ENCODE measurements at places on chromosomes 13 and 19.

DNA sequence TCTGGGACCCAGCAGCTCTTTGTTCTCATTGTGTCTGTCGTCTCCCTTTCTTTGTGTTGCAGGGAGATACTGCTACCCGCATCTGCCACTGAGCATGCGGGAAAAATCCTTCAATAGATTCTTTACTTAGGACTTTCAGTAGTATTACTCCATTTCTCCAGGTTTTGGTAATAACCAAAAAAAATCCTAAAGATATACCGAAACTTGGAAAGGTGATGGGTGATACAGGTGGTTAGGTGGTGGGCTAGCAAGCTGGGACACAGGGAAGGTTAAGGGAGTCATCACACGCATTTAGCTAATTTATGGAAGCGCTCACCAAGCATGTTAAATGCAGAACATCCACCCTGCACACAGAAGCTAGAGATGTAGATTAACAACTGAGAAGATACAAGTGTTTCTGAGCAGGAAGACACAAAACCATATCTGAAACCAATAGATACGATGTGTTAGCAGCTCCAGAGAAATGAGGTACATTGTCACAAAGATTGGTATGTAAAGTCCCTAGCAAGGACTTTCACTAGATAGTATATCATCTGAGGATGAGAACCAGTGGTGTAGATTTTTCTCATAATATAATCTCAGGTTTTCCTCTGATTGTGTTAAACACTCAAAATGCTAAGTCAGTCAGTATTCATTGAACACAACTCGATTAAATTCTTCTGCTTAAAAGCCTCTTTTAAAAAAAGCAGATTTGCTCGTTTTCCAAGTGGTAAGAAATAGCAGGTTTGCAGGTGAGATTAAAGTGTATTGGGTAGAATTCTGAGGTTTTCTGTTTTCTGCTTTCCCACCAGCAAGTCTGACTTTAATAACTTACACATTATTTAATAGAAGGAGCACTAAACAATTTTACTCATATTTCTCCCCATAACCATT, 1.2 kb upstream of the SLAIN1 start:
- DNase-seq: no peak

DNA sequence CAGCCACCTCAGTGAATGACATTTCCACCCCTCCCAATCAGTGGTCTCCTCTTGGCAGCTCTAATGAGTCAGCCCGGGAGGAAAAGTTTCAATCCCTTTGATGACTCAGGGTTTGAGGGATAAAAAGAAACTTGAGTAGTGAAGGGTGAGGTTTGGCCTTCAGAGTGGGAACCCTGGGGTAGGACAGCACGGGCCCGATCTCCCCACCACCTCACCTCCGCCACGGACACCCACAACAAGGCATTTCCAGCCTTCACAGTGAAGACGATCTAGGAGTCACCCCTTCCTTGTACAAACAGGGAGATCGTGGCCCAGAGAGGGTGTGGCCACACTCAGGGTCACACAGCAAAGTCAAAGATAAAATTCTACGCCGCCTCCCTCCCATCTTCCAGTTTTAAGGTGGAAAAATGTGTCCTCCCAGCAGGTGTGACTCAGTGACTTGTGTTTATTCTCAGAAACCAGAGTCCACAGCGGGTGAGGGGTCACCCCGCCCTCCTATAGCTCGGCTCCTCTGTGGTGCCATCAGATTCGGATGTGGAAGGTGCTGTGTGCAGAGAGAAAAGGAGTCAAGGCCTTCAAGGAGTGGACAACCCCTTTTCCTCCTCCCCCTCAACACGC, 12.3 kb downstream of the CIB3 start:
- DNase-seq: no peak

DNA sequence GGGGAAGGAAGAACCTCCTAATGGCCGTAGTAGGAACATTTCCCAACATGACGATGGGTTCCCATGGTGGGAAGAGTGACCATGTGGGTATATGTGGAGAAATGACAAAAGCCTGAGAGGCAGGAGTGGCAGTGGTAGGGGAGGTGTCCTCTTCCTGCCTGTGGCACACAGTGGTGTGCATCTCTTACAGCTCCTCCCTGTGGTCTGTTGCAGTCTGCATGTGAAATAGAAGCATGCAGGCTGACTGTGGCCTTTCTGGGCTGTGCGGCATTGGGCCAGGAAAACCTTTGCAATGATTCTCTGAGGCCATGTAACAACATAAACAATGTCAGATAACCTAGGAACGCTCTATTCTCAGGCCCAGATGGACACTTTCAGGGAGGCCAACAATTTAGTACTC, 84.0 kb downstream of the LACC1 start:
- no peak for DNase-seq

DNA sequence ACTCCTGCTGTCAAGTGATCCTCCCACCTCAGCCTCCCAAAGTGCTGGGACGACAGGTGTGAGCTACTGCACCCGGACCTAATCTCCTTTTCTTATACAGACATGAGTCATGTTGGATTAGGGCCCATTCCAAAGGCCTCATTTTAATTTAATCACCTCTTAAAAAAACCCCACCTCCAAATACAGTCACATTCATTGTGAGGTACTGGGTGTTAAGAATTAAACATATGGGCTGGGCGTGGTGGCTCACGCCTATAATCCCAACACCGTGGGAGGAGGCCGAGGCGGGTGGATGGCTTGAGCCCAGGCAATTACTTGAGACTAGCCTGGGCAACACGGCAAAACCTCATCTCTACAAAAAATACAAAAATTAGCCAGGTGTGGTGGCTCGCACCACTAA, 46.6 kb downstream of the PIN1 start:
- DNase-seq: no peak

DNA sequence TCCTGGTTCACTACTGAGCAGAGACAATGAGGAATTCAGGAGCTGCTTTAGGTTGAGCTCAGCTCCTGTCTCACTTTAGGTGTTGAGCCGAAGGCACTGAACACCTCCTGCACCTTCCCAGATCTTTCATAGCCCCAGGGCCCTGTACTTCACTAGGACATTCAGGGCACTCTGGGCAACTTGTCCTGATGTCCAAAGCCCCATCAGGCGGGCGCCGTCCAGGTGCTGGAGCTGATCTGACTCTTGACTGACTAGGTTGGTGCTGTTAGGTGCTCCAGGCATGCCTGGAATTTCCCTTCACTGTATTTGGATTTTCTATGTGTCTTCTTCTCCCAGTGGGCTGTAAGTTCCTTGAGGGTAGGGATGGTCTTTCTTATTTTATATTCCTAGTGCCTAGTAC, 48.4 kb upstream of the CNMD start:
- no peak for DNase-seq

GRCh38 chr19:40888191-40888590, 6.2 kb upstream of the CYP2A7 start:
- no peak for DNase-seq

GRCh38 chr19:13977803-13978202, 25.5 kb downstream of the DCAF15 start:
- no peak for DNase-seq

- DNase-seq: no peak
These were observed 1017.6 kb downstream of the PCDH9 start for GRCh38 chr13:66212511-66212910.

GRCh38 chr13:28819735-28820098, 422 bp upstream of the MTUS2 start:
- DNase-seq: no peak

DNA sequence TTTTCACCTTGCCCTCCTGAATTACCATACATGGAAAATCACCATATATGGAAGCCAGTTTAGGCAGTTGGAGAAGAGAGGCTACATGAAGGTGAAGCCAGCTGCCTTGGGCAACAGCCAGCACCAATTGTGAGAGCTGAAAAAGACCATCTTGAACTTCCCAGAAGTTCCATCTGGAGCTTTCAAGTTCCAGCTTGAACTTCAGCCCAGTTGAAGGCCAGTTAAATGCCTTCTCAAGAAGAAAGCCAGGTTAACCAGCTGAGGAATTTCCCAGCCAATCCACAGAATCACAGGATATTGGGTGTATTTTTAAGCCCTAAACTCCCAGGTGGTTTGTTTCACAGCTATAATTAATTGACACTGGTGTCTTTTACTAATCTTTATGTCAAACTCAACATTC, 713.6 kb upstream of the MIR17HG start:
- DNase-seq: no peak

GRCh38 chr19:2453431-2454025, 3.2 kb downstream of the LMNB2 start:
- DNase-seq: no peak

DNA sequence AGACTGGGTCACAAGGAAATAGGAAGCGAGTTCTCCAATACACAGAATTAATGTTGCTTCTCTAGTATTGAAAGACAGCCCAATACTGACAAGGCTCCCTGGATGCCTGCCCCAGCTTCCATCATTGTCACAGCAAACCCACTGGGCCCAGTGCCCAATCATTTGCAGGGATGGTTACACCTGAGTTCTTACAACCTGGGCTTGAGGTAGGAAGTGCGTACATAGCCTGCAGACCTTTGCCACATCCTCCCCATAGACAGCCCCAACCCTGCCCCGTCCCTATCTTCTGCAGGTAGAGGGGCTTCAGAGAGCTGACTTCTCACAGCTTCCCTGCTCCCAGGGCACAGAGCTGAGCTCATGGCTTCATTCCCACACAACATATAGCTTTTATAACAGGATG, 108.1 kb upstream of the UBL3 start:
- DNase-seq: no peak

- DNase-seq: no peak
These were observed 107.5 kb downstream of the PCCA start for GRCh38 chr13:100196375-100196774.

- DNase-seq: no peak
These were observed 22.7 kb upstream of the MAB21L1 start for GRCh38 chr13:35499196-35499662.

- DNase-seq: no peak
These were observed 150.6 kb upstream of the TSC22D1 start for GRCh38 chr13:44726778-44727177.

- no peak for DNase-seq
These were observed 13.9 kb upstream of the MKNK2 start for GRCh38 chr19:2064788-2065524.

GRCh38 chr13:94967183-94968039, 255.1 kb upstream of the SOX21 start:
- DNase-seq: no peak

- DNase-seq: no peak
These were observed 954 bp upstream of the RASIP1 start for GRCh38 chr19:48741129-48741999.

DNA sequence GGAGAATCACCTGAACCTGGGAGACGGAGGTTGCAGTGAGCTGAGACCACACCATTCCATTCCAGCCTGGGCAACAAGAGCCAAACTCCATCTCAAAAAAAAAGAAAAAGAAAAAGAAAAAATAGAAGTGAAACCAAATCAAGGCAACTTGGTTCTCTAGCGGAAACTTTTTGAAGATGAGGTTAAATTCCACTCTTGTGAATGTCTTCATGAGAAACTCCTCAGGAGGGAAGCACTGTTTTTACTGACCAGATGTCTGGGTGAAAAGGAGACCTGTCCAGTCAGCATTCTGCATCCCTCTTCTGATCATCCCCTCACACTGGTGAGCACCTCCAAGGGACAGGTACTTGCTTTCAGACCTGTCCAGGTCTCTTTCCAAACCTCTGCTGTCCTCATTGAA, 15.8 kb downstream of the BRD4 start:
- no peak for DNase-seq

GRCh38 chr13:44236370-44236769, 137.3 kb upstream of the SERP2 start:
- DNase-seq: no peak

DNA sequence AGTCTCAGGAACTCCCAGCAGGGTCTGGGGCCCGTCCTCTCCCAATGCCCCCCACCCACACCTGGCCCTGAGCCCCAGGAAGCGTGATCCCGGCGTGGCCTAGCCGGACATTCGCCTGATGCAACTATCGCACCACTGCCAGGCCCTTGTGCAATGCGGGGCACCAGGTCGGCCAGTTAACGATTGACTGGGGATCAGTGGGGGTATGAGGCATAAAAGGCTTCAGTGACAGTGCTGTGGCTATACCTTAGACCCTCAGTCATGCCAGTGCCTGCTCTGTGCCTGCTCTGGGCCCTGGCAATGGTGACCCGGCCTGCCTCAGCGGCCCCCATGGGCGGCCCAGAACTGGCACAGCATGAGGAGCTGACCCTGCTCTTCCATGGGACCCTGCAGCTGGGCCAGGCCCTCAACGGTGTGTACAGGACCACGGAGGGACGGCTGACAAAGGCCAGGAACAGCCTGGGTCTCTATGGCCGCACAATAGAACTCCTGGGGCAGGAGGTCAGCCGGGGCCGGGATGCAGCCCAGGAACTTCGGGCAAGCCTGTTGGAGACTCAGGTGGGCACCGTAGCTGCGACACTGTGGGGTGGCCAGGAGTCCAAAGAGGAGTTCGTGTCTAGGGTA, at the start of gene ANGPTL8:
Gene ANGPTL8 (plus strand): TSS at position 243 of the 624 bp plus-strand sequence. CDS start 19 bp downstream, at position 262.
- DNase-seq: no peak

- DNase-seq: no peak
These were observed 1.8 kb downstream of the TMEM259 start for GRCh38 chr19:1018932-1019615.

DNA sequence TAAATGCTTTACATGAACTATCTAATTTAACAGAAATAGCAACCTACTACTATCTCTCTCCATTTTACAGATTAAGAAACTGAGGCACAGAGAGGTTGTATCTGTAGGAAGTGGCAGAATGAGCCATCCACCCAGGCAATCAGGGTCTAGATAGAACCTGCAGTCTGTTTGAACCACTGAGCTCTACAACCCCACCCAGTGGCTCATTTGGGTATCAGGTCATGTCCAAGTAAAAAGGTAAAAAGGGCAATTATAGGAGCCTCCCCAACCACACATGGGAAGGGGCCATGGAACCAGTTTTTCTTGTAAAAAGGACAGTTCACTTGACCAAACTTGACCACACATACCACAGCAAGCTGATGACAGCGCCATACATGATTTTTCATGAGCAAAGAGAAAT, 92.9 kb upstream of the SGCG start:
- no peak for DNase-seq

- DNase-seq: no peak
These were observed 1568.4 kb downstream of the SLITRK5 start for GRCh38 chr13:89239361-89240127.

GRCh38 chr19:5046339-5047039, 77.6 kb downstream of the KDM4B start:
- DNase-seq: no peak

- DNase-seq: no peak
These were observed 56.1 kb downstream of the DOCK9 start for GRCh38 chr13:98921786-98922185.

DNA sequence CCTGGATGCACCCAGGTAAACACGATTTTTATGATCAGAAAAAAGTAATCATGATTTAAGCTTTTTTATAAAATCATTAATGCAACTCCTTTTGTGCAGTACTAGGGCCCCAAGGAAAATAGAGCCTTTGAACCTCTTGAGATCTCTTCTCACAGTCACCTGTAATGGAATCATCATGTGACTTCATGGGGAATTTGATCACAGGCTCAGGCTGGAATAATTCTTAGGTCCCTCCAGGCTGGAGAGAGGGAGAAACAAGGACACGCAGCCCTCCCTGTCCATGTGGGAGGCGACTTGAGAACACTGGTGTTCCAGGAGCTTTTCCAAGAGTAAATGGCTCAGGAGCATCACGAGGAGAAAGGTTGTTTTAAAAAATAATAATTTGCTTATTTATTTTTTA, 156.1 kb downstream of the NUFIP1 start:
- DNase-seq: no peak

Data from thoracic aorta (tissue), 2 donors.